ENCODE measurements at places on chromosomes 13 and 19. TPM values are rescaled to one million over a fixed set of nuclear protein-coding genes. Genes with fewer than 3 reads are reported as not detected.
A peak's percentile ranks its signal among the peaks of the same experiment; 100 is the strongest.

- DNase-seq: no peak
- H3K4me3 ChIP-seq: no peak overlapping the region
- peaks cover 59% of the 10 kb centered on the region for H3K36me3 ChIP-seq
- no peaks in the 10 kb centered on the region for H3K4me1 ChIP-seq
Observed at GRCh38 chr13:49146950-49147355, 73.2 kb upstream of the MLNR start.

DNA sequence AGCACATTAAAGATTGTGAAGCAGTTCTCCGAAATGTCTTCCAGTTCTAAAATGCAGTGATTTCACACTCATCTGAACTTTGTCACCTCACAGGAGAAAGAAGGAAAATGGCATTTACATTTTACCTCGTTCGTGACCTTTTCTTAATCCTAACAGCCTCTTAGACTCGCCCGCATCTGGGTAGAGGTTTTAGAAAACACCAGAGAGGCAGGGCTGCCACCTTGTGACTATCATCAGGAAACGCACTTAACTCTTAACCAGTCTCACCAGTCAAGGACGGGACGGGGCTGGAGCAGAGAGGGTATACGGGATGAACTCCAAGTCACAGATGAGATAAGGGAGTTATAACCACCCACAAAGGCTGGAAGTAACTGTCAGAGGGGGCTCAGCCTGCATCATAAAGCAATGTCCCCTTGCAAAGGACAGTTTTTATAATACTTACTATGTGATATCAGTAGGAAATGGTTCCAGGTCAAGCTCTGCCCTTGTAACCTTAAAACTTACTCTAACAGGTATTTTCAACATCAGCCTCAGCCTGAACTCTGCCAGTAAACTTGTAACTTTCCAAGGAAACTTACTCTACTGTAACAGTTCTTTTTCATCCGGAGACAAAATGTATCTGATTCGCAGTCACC, 8.6 kb upstream of the CEACAM6 start:
- H3K4me3 ChIP-seq: no peak overlapping the region
- no peak for DNase-seq
- H3K27ac ChIP-seq: no peak overlapping the region

DNA sequence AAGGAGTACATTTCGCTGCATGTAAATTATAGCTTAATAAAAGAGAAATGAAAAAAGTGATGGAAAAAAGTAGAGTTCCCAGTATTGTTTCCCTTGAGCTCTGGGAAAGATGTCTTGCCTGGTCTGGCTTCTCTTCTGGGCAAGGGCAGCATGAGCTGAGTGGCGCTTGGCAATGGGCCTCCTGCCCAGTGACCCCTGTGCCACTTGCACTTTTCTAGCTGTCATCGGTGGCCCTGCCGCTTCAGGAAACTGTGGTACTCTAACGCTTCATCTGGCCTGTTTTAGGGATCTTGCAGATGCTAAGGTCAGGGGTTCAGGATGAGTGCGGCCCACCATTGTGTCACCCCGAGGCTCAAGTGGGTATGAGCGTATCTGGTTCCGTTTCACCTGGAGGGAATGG, 161.4 kb downstream of the MTUS2 start:
- DNase-seq: no peak
- H3K27me3 ChIP-seq: peaks cover 12% of the 10 kb centered on the region
- H3K4me3 ChIP-seq: no peak overlapping the region
- H3K4me1 ChIP-seq: no peaks in the 10 kb centered on the region
- no peak overlapping the region for H3K27ac ChIP-seq

DNA sequence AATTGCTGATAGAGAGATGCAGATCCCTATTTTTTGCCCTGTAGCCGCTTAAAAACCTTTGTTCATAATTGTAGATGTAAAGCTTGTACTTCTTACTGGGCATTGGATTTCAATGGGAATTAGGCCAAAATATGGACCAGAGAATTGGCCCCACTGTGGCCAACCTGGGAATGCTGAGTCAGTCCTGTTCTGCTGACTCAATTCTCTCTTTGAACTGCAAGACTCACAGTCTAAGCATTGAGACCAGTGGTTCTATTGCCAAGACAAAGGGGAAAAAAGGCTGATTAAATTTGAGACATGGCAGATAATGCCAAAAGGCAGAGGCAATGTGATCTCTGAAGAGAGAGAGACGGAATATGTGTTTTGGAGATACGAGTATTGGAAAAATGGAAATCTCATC, 72.5 kb upstream of the UBL3 start:
- H3K27me3 ChIP-seq: no peaks in the 10 kb centered on the region
- H3K4me1 ChIP-seq: peaks cover 59% of the 10 kb centered on the region
- H3K27ac ChIP-seq: no peak overlapping the region
- no peaks in the 10 kb centered on the region for H3K36me3 ChIP-seq
- DNase-seq: no peak
- H3K4me3 ChIP-seq: no peak overlapping the region

GRCh38 chr19:18517606-18518005, 4.3 kb downstream of the ELL start:
- H3K4me3 ChIP-seq: no peak overlapping the region
- no peaks in the 10 kb centered on the region for H3K27me3 ChIP-seq
- DNase-seq: no peak
- peaks cover 38% of the 10 kb centered on the region for H3K4me1 ChIP-seq
- H3K27ac ChIP-seq: no peak overlapping the region

GRCh38 chr19:6421075-6422014, 3.3 kb downstream of the KHSRP start:
- no peak for DNase-seq
- H3K27ac ChIP-seq: no peak overlapping the region
- peak overlapping the region; percentile 62 for H3K4me3 ChIP-seq
- peaks cover 7% of the 10 kb centered on the region for H3K36me3 ChIP-seq

DNA sequence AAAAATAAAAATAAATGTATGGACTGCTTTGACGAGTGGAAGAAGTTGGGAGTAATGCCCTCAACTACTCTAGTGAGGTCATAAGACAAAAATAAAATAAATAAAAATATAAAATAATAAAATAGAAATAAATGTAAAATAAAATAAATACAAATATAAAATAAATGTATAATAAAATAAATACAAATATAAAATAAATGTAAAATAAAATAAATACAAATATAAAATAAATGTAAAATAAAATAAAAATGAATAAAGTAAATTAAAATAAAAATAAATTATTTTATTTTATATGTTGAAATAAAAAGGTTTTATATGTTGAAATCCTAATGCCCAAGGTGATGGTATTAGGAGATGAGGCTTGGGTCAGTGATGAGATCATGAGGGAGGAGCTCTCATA, 20.1 kb upstream of the IGSF23 start:
- peaks cover 47% of the 10 kb centered on the region for H3K27me3 ChIP-seq
- no peak overlapping the region for H3K27ac ChIP-seq
- DNase-seq: no peak
- H3K4me3 ChIP-seq: no peak overlapping the region
- H3K36me3 ChIP-seq: no peaks in the 10 kb centered on the region
- no peaks in the 10 kb centered on the region for H3K4me1 ChIP-seq

DNA sequence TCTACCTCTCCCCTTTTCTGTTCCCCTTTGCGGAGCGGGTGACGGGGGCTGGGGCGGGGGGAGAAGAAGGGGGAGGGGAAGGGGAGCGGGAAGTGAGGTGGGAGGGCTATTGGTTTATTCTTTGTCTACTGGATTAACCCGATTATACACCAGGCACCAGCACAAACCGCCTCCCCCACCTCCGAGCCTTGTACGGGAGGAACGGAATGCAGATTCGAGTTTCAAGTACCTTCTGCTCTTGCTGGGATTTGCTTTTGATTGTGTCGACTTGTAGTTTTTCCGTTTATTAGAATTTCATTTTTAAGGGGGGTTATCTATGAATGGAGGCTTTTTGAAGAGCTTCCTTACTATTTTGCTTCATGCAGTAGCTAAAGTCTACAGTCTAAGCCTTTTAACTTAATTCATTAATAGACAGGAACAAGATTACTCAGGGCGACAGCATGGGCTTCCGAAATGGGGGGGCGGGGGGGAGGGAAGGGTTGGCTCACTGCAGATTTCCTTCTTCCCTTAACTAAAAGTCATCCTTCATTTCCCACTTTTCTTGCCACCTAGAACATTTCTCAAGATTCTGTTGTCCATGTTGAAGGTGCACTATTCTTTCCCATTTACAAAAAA, 937 bp upstream of the SPRY2 start:
- H3K27ac ChIP-seq: peak overlapping the region; percentile 99
- peaks cover 52% of the 10 kb centered on the region for H3K4me1 ChIP-seq
- H3K4me3 ChIP-seq: no peak overlapping the region
- peak; percentile 50 for DNase-seq
- H3K27me3 ChIP-seq: peaks cover 8% of the 10 kb centered on the region
- H3K36me3 ChIP-seq: peaks cover 16% of the 10 kb centered on the region

DNA sequence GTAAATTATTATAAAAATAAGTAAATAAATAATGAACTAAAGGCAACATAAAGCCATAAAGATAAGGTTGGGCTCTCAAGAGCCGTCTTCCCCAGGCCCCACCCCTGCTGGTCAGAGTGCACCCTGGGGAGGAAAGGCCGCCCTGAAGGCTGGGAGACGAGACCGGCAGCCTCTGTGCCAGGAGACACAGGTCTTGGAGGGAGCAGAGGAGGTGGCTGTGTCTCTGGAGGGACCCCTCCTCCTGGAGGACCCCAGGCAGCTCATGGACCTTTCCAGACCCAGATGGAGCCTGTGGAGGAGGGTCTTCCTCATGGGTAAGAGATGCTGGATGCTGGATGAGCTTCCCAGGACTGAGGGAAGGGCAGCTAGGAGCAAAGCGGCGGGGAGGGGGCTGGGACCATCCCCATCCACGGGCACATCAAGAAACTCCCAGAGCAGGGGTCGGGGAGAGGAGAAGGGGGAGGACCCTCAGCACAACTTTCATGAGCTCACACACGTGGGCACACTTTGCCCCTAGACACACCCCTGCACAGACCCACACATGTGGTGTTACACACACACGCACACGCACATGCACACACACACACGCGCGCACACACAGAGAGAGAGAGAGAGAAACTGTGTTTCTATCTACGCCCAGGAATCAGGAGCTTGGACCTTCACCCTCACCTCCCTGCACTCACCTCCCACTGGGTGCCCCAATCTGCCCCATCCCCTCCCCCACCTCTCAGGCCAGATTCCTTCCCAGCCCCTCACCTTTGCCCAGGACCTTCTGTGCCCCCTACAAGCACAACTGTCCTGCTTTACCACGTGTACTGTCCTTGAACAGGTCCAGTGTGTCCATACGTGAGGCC, at the start of gene CEACAM18:
CEACAM18 (plus strand) TSS at position 159 of the 854 bp plus-strand sequence.
- H3K4me3 ChIP-seq: no peak within 1 kb of the TSS
- H3K4me1 ChIP-seq: no peaks in the 10 kb centered on the region
- H3K27ac ChIP-seq: no peak within 1 kb of the TSS

DNA sequence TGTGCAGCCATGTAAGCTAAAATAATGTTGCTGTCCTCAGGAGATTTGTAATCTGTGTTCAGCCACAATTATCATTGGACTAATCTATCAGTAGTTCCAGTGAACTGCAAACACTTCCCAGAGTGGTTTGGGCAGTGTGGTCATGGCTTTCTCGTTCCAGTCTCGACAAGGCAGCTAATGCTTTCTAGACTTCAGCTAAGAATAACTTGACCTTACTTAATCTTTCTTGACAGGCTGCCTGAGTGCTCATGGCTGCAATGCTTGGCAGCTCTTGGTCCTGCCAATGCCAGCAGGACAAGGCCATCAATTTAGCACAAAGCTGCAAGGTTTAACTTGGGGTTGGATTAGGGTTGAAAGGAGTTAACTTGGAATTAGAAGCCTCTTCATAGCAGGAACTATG, 32.8 kb downstream of the ATP12A start:
- peaks cover 9% of the 10 kb centered on the region for H3K4me1 ChIP-seq
- no peak overlapping the region for H3K4me3 ChIP-seq
- no peak overlapping the region for H3K27ac ChIP-seq
- no peaks in the 10 kb centered on the region for H3K27me3 ChIP-seq

- H3K27me3 ChIP-seq: no peaks in the 10 kb centered on the region
- no peak for DNase-seq
- peaks cover 34% of the 10 kb centered on the region for H3K4me1 ChIP-seq
- no peak overlapping the region for H3K4me3 ChIP-seq
- H3K27ac ChIP-seq: no peak overlapping the region
Observed at GRCh38 chr13:43054803-43055802, 31.7 kb downstream of the DNAJC15 start.

DNA sequence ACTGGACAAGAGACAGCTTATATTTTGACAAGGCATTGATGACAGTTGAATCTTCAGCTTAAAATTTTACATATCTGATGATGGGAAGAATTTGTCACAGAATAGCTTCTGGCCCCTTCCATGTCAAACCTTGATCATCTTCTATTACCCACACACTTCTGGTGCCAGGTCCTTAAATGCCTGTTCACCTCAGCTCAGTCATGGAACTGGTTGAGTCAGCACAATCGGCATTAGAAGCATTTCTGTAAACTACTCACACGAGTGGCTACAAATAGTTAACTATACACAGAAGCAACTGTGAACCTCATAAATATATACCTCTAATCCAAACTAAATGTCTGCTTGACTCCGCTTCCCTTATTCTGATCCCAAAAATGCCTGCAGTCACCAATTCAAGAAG, 161.2 kb downstream of the FOXO1 start:
- no peak for DNase-seq
- H3K27ac ChIP-seq: no peak overlapping the region
- peaks cover 16% of the 10 kb centered on the region for H3K4me1 ChIP-seq
- H3K4me3 ChIP-seq: no peak overlapping the region
- no peaks in the 10 kb centered on the region for H3K27me3 ChIP-seq

DNA sequence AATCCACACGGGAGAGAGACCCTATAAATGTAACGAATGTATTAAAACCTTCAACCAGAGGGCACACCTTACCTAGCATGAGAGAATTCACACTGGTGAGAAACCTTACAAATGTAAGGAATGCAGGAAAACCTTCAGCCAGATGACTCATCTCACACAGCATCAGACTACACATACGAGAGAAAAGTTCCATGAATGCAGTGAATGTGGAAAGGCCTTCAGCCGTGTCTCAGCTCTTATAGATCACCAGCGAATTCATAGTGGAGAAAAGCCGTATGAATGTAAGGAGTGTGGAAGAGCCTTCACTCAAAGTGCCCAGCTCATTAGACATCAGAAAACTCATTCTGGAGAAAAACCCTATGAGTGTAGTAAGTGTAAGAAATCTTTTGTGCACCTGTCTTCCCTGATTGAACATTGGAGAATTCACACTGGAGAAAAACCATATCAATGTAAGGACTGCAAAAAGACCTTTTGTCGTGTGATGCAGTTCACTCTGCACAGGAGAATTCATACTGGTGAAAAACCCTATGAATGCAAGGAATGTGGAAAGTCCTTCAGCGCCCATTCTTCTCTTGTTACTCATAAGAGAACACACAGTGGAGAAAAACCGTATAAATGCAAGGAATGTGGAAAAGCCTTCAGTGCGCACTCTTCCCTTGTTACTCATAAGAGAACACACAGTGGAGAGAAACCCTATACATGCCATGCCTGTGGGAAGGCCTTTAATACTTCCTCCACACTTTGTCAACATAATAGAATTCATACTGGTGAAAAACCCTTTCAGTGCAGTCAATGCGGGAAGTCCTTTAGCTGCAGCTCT, 16.0 kb downstream of the ZNF582 start:
- H3K4me1 ChIP-seq: no peaks in the 10 kb centered on the region
- H3K27me3 ChIP-seq: no peaks in the 10 kb centered on the region
- H3K4me3 ChIP-seq: no peak overlapping the region
- no peak for DNase-seq
- H3K36me3 ChIP-seq: peaks cover 67% of the 10 kb centered on the region
- no peak overlapping the region for H3K27ac ChIP-seq

Gene DLEU7
- 0.51 TPM for total RNA-seq

Gene ZNF83
- total RNA-seq: 45.6 TPM

Gene MBD3L2
- not detected for total RNA-seq
